ENCODE measurements at places on chromosomes 4 and X. TPM values are rescaled to one million over a fixed set of nuclear protein-coding genes. Genes with fewer than 3 reads are reported as not detected.

- DNase-seq = no peak
Measured at GRCh38 chrX:99495453-99495852, 914.6 kb downstream of the PCDH19 start.

The P2RY4 gene
- total RNA-seq = not detected

GRCh38 chr4:83704786-83705185, 168.9 kb downstream of the GPAT3 start:
- no peak for DNase-seq

DNA sequence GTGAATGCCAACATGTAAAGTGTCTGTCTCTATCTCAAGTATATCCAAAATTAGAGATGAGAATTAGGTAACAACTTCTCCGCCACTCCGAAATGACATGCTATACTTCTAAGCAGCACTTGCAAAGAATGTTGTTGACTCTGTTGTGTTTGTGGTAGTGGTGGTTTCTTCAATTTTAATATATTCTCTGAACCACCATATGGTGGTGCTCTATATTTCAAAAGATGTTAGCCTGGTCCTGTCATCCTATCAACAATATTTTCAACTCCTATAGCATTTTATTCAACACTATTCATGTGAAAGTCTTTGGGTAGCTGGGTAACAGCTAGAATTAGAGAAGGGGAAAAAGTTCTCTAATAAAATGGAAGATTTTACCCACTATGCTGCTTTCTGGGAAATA, 1622.8 kb upstream of the IGFBP7 start:
- DNase-seq = no peak

- no peak for DNase-seq
Measured at GRCh38 chr4:142944565-142944964, 98.5 kb upstream of the INPP4B start.

DNA sequence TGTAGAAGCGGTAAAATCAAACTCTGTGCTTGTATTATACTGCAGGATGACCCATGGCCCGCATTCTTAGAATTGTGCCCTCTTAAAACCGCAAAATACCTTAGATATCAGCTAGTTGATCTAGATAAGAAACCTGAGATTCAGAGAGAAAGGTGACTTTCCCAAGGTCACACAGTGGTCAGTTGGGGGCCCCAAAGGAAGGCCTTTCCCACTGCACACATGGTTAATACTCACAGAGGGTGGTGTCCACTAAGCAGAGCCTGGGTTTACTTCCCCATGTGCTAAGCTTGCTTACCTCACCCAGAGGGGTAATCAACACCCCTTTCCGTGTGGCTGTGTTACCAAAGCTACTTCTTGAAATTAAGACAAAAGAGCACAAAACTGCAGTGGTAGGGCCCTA, 66.3 kb downstream of the RBM47 start:
- no peak for DNase-seq

- no peak for DNase-seq
Measured at GRCh38 chrX:16175329-16176061, 8.2 kb downstream of the MAGEB17 start.

GRCh38 chr4:74098427-74098994, 484 bp downstream of the CXCL2 start:
- DNase-seq = no peak

GRCh38 chr4:35883108-35883507, 361.2 kb downstream of the ARAP2 start:
- no peak for DNase-seq

DNA sequence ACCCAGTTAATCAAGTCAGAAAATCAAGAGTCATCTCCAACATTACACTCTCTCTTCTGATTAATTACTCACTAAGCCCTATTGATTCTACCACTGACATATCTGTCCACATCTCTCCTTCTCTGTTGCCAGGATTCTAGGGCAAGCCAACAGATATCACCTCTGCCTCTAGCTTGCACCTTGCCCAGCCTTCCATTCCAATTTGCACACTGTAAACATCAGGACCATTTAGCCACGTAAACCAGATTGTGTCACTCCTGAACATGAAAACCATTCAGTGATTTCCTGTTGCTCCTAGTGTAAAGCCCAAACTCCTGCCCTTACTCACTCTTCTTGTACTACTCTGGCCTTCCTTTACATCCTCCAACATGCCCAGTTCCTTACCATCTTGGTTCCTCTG, 68.0 kb upstream of the PLS3 start:
- DNase-seq = no peak

DNA sequence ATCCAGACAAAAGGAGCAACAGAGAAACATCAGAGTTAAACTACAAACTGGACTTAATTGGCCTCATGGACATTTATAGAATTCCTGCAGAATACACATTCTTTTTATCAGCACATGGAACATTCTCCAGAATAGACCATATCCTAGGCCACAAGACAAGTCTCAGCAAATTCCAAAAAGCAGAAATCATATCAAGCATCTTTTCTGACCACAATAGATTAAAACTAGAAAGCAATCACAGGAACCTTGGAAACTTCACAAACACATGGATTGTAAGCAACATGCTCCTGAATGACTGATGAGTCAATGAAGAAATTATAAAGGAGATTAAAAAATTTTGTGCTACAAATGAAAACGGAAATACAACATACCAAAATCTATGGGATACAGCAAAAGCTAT, 526.7 kb downstream of the PCDH7 start:
- no peak for DNase-seq

The ERVMER34-1 gene
- not detected for total RNA-seq

DNA sequence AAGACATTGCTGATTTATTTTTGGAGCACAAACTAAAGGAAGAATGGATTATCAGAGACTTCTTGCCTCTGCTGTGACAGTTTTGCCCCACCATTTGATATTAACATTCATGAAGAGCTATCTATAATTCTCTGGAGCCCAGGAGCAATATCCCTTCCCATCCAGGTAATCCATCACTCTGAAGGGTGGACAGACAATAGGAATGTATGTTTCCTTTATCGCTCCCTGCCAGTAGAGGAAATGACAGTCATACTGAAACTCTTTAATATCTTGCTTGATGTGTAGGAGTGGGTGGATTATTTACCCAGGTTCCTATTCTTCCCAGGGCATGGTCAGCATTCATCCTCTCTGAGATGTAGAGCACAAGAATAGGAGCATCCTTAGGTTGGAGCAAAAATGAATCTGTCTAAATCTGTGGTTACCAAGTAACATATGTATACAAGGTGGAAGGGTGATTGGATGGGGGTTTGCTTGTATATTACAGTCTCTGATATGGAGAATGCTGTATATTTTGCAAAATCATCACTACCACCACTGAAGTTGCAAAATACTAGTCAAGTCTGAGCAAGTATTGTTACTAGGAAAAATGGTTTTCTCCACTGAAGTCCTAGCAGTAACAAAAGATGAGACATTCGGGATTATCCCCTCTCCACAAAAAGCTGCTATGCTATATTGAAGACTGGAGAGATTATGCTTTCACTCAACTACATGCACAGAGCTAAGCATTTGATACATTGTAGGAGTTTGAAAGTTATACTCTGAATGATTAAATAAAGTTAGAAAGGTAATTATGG, 151.6 kb downstream of the CBLL2 start:
- no peak for DNase-seq

DNA sequence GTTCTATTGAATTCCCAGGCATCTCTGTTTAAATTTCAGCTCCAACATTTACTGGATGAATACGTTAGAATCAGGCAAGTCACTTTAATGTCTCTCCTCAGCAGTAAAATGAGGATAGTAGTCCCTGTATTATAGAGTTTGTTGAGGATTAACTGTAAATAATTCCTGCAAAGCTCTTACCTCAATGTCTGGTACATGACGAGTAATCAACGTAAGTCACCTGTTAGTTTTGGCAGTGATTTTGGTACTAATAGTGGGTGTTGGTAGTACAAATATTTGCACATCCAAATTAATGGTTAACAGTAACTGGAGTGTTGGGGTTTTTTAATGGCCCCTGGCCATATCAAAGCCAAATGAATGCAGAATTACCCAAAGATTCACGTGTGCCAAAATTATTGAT, 189.8 kb upstream of the GALNT7 start:
- DNase-seq = no peak

DNA sequence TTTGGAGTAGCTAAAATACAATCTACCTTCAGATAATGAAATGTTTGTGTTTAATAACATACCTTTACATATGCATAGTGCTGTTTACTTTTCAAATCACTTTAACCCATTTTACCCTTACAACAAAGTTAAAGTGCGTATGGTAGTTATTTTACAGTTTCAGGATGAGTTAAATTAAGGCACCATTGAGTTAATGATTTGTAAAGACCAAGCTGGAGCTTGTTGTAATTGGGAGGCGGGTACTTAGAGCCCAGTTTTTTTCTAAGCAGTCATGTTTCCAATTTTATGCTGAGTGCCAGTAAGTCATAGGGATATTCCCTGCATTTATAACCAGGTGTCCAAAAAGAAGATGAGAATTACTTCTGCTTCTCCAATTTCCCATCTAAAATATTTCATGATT, 84.2 kb upstream of the NRK start:
- no peak for DNase-seq

The MAGEA11 gene
- not detected for total RNA-seq

The MAOA gene
- not detected for total RNA-seq

The TRIM60 gene
- not detected for total RNA-seq

The STOX2 gene
- total RNA-seq = not detected

DNA sequence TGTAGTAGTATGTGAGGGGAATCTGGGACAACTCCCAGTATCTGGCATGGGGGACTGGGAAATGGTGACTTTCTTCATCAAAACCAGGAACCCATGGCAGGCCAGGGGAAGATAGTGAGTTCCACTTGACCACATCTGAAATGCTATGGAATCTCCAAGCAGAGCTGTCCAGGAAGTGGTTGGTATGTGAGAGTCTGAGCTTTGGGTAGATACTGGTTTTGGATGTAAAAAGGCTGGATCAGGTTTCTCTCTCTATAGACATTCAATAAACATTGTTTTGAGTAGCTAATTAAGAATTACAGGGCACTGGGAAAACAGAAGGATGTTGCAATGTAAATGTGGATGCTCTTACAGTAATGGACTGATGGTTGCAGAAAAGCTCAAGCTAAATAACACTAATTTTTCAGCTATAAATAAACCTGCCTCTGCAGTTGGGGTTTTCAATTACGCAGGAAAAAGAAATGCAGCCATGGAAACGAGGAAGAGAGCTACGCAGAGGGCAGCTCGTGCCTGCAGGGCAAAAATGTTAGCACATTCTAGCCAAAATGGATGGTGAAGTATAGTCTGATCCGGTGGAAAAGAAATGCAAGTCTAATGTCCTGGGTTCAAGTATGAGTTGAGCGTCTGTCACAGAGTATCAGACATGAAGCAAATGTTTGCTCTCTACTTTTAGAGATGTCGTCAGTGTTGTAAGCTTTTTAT, 13.4 kb upstream of the CHRNA9 start:
- no peak for DNase-seq

The MID1 gene
- total RNA-seq = not detected

- DNase-seq = no peak
Measured at GRCh38 chr4:5569451-5569850, 138.9 kb downstream of the EVC2 start.

DNA sequence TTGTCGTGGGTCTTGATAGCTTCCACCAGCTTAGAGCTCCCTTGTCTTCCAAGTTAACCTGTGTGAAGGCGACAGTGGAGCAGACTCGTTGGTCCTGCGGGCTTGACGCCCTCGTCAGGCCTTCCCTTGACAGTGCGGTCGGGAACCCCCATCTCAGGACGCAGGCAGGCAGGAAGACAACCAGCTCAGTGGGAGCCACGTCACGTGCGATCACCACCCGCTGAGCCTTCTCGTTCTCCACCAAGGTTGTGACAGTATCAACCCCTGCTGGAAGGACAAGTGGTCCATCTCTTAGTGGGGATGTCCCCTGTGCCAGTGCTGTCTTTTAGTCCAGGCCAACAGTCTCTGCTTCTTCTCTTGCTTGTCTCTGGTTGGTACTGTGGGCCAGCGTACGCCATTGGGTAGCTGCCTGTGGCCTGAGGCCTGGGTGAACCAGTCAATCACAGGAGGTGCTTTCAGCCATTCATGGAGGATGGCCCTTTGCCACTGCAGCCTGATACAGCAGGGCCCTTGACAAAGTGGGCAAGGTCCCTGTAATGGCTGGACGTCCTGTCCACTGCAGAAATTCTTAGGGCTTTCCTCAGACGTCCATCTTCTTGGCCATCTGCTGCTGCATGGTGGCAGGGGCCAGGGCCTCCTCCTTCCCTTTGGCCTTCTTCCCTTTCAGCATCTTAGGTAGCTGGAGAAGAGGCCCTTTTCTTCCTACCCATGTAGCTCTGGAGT, 31.4 kb downstream of the RGS12 start:
- DNase-seq = no peak

The PPA2 gene
- 46.1 TPM for total RNA-seq

- no peak for DNase-seq
Measured at GRCh38 chr4:165783626-165784025, 89.4 kb upstream of the TLL1 start.

DNA sequence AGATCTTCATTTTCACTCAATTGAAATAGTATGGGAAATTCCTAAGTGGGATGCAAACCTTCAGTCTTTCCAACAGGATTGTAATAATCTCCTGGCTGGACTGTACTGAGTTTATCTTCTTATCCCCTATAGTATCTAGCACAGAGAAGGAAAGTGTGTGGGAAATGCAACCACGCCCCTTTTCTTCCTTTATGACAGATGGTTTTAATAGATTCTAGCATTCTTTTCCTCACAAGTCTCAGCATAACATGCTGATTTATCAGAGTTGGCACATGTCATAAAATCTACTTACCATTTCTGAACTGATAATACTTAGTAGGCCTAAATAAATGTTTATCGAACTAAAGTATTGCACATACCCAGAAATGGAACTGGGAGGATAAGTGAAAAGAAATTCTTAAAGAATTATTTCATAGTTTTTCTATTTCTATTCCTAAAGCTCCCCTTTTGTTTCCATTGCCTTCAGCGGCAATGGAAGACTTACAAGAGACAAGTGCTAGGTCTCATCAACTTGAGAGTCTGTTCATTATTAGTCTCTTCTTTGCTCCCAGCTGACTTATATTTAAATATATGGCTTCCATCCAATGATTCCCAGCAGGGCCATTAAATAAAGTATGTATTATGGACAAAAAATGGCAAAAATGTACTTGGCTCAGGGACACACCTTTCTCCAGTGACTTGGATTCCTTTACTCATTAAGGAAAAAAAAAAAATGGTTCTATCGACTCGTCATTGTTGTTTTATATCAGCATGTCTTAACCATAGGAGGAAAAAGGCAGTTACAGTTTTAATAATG, 484.5 kb downstream of the IL1RAPL1 start:
- no peak for DNase-seq

The SLC49A3 gene
- total RNA-seq = 0.22 TPM

The ARHGAP4 gene
- 456 TPM for total RNA-seq

The SPATA4 gene
- total RNA-seq = not detected

DNA sequence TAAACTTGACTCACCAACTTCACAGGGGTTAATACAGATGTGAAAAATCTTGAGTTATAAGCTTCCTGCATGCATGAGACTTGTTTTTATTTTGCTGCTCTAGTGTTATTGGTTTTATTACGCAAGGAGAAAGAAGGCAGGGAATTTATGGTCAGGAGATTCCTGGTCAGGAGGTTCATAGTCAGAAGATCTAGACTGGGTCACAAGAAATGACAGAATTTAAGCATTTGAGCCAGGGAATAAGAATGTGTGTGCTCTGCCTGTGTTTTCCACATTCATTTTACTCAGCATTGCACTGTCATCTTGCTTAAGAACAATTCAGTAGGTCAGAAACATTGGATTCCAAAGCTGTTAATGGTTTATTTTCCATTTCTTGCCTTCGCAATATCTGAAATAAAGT, 2522.1 kb downstream of the ARAP2 start:
- DNase-seq = no peak

GRCh38 chr4:166280642-166281041, 407.6 kb downstream of the TLL1 start:
- no peak for DNase-seq

- no peak for DNase-seq
Measured at GRCh38 chr4:17650406-17650805, 36.0 kb downstream of the MED28 start.
